Omental fat pad (tissue), 4 donors: ENCODE measurements at places on chromosomes 3 and 15. TPM values are rescaled to one million over a fixed set of nuclear protein-coding genes. Genes with fewer than 3 reads are reported as not detected.

GRCh38 chr15:47412136-47412535 lies 305.2 kb upstream of the SEMA6D start:
- no peak for DNase-seq

The PHC3 gene
- 48.6 TPM for total RNA-seq

The CRABP1 gene
- total RNA-seq = 1.6 TPM

DNA sequence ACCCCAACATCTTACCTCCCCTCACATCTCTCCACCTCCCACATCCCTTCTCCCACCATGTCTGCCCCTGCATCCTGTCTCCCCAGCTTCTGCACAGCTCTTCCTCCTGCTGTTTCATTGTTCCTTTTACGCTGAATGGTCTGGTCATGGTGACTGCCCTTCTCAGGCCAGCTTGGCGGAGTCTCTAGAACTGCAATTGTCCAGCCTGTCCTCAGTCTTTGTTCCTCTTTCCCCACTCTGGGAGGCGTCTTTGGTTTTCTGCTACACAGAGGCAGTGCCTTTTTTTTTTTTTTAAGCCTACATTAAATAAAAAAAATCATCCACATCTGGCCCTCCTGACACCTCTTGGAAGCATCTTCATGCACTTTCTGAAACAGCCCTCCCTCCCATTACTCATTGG lies 49.1 kb upstream of the SEC22A start:
- no peak for DNase-seq

DNA sequence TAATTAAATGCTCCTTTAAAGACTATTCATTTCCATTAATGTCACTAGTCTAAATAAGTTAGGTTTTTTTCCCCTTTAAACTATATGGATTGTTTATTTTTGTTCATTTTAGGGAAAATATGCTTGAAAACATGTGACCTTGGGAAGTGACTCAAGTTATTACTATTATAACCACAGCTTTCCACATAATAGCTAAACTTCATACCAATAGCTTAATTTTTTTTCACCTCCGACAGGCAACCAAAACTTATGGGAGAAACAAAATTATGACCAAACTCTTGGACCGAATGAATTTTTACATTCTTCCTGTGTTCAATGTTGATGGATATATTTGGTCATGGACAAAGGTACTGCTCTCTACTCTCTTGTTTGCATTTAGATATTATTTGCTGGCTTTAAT lies 16.2 kb downstream of the CPA3 start:
- DNase-seq = no peak

- DNase-seq = no peak
These were observed 28.5 kb upstream of the PDE8A start for GRCh38 chr15:84953136-84953535.

The GOLGA6B gene
- total RNA-seq = not detected

GRCh38 chr15:31387092-31387478 lies 60.5 kb downstream of the KLF13 start:
- DNase-seq = no peak

- DNase-seq = no peak
These were observed 43.4 kb downstream of the DCUN1D1 start for GRCh38 chr3:182936918-182937285.

The GPR171 gene
- 4.0 TPM for total RNA-seq

The CHRNA5 gene
- 1.3 TPM for total RNA-seq

DNA sequence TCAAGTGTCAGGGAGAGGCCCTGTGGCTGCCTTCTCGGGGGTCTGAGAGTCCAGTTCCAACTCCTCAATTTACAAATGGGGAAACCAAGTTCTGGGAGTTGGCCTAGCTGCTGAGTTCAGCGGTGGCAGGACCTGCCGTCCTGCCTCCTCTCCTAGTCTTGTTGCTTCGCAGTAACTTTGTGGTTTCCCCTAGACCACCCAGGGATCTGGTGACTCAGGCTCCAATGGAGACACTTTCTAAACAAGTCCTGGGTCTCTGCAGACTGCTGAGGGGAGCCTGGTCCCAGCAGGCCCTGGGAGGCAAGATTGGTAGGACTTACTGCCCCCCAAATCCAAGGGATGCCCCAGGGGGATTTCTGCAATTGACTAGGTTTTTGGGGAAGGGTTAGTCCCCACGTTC lies 83.6 kb downstream of the SMAD6 start:
- no peak for DNase-seq

DNA sequence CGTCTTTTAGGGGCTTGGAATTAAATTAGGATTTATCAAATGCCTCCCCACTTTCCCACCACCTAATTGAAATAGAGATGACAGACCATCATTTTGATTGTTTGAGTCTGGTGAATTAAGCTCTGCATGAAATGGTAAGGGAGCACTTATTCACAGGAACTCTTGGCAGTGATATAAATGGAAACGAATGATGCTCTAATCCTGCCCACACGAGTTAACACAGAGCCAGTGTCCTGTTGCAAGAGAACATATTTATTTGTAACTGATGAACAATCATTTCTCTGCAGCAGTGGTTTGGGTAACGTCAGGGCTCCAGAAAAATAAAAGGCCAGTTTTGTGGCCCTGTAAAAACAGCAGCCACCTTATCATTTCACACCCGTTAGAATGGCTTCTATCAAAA lies 163.3 kb downstream of the FEZF2 start:
- DNase-seq = no peak

The CATSPER2 gene
- total RNA-seq = 2.0 TPM

DNA sequence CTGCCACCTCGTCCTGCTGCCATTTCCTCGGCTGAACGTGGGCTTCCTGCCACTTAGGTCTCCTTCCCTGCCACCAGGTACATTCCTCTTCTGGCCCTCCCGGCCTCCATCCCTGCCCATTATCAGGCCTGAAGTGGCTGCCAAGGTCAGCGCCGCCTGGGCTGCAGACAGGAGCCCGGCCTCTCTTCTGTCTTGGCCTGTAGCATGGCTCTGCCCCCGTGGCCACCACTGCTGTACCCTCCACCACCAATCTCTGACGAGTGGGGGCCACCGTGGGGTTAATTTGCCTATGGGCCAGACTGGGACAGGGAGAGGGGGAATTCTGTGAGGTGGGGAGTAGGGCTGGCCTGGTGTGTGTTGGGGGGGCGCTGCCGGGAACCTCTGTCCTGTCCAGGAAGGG lies 2.0 kb upstream of the BAHD1 start:
- DNase-seq = no peak

- no peak for DNase-seq
These were observed 38.4 kb downstream of the MAP2K1 start for GRCh38 chr15:66424963-66425612.

The CLDN1 gene
- total RNA-seq = 70.5 TPM

DNA sequence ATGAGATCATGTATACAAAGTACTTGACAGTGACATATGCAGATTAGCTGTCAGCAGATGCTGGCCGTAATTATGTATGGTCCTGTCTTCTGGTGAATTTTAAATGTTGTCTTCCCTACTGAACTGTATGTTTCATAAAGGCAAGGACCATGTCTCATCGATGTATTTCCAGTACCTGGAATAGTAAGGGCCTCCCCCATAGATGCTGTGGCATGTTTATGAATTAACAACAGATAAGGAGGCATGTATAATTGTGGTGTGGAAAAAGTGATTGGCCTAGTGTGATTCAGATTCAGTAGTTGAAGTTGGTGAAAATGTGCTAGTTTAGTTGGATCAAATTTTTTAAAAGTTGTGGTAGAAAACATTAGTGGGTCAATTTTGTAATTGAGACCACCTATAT lies 202.7 kb upstream of the SLC2A2 start:
- DNase-seq = no peak

DNA sequence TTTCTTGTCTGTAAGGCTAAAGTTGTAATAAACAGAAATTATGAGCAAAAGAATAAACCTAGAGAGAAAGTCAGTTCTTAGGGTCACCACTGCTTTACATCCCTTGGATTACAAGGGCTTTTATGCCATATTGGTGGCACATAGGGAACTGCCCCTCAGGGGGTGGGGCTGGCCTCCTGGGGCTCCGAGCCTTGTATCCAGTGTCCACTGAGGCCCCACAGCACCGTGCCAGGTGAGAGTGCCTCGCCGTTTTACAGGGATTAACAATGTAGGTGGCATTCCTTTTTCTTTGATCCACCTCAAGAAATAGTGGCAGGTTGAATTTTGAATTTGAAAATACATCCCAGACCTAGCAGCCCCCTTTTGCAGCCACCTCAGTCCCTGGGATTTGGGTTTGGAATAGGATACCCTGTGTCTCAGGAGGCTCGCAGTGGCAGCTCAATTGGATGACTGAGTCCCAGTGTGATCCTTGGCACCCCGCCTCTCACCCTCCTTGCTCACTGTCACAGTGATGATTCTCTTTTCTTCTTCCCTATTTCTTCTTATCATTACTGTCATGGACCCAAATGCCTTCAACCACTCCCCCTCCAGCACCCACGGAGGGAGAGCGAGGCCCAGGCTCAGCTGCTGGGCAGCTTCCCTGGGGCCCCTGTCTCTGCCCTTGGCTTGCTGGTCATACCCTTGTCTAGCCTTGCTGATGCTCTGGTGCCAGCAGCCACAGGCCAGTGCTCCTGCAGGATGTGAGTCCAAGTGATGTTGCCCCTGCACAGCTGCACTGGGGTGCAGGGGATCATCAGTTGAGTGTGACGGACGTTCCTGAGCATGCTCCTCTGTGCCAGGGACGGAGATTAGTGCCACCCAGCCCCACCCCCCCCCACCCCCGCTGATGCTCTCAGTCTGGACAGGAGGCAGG lies 137.9 kb downstream of the DNAJB8 start:
- DNase-seq = no peak

- no peak for DNase-seq
These were observed 1.1 kb downstream of the GABRR3 start for GRCh38 chr3:98034036-98034435.

- no peak for DNase-seq
These were observed 96.8 kb downstream of the ANXA2 start for GRCh38 chr15:60301024-60301423.

DNA sequence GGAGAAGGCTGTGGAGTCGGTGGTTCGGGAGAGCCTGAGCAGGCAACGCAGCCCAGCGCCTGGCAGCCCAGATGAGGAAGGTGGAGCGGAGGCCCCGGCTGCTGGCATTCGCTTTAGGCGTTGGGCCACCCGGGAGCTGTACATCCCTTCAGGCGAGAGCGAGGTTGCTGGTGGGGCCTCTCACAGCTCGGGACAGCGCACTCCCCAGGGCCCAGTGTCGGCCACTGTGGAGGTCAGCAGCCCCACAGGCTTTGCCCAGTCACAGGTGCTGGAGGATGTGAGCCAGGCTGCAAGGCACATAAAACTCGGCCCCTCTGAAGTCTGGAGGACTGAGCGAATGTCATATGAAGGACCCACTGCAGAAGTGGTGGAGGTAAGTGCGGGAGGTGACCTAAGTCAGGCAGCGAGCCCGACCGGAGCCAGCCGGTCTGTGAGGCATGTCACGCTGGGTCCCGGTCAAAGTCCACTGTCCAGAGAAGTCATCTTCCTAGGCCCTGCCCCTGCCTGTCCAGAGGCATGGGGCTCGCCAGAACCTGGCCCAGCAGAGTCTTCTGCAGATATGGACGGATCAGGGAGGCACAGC lies 26.7 kb downstream of the SYNM start:
- no peak for DNase-seq

The VILL gene
- 4.4 TPM for total RNA-seq
